ENCODE measurements at places on chromosomes 4 and X.

GRCh38 chr4:155614111-155614762 is 52.4 kb upstream of the GUCY1A1 start:
- H3K4me1 ChIP-seq: no peaks in the 10 kb centered on the region
- no peak overlapping the region for H3K4me3 ChIP-seq
- no peak overlapping the region for H3K27ac ChIP-seq
- no peaks in the 10 kb centered on the region for H3K36me3 ChIP-seq

- H3K4me3 ChIP-seq: no peak overlapping the region
- peaks cover 8% of the 10 kb centered on the region for H3K4me1 ChIP-seq
- H3K27me3 ChIP-seq: no peaks in the 10 kb centered on the region
- DNase-seq: no peak
- H3K36me3 ChIP-seq: no peaks in the 10 kb centered on the region
Observed at GRCh38 chr4:21869978-21870745, 78.4 kb downstream of the KCNIP4 start.

DNA sequence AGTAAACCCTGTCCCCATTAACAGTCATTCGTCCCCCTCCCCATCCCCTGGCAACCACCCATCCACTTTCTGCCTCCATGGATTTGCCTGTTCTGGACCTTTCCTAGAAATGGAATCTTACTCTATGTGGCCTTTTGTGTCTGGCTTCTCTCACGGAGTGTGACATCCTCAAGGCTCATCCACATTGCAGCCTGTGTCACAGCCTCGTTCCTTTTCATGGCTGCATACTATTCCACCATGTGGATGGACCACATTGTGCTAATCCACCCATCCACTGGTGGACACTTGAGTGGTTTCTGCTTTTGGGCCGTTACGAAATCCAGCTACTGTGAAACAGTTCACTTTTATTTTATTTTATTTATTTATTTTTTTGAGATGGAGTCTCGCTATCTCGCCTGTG is 8.1 kb upstream of the PPP2R3B start:
- H3K27ac ChIP-seq: no peak overlapping the region
- H3K4me3 ChIP-seq: peak overlapping the region; percentile 50
- peaks cover 5% of the 10 kb centered on the region for H3K4me1 ChIP-seq
- H3K36me3 ChIP-seq: no peaks in the 10 kb centered on the region
- no peaks in the 10 kb centered on the region for H3K27me3 ChIP-seq

- H3K4me3 ChIP-seq: no peak overlapping the region
- H3K36me3 ChIP-seq: no peaks in the 10 kb centered on the region
- no peak for DNase-seq
- no peak overlapping the region for H3K27ac ChIP-seq
- H3K4me1 ChIP-seq: no peaks in the 10 kb centered on the region
Observed at GRCh38 chr4:26106776-26107175, 192.8 kb downstream of the SMIM20 start.

Measured in neuronal stem cell (in vitro differentiated cells).